Calu3 (cell line): ENCODE measurements at places on chromosomes 6 and 20. TPM values are rescaled to one million over a fixed set of nuclear protein-coding genes. Genes with fewer than 3 reads are reported as not detected.

BMP5 gene
- not detected in 2 replicates for total RNA-seq

DUSP15 gene
- total RNA-seq, result 0.47 TPM in 1 of 2 replicates, not detected in the other

C6orf47 gene
- 40.3 and 42.9 TPM in 2 replicates for total RNA-seq

SCGN gene
- total RNA-seq, result 3.5 and 3.7 TPM in 2 replicates

BMP6 gene
- total RNA-seq, result 0.17 and 0.27 TPM in 2 replicates

HLA-DPB1 gene
- 12.0 and 18.3 TPM in 2 replicates for total RNA-seq

ZSCAN23 gene
- 1.8 and 3.7 TPM in 2 replicates for total RNA-seq

ADGB gene
- total RNA-seq, result not detected in 2 replicates

CCDC167 gene
- total RNA-seq, result 30.1 and 40.2 TPM in 2 replicates

GRM4 gene
- total RNA-seq, result not detected in 2 replicates

- H3K36me3 ChIP-seq, result peaks cover 5% of the 10 kb centered on the region
- no peak overlapping the region for H3K4me3 ChIP-seq
- peaks cover 14% of the 10 kb centered on the region for H3K4me1 ChIP-seq
- DNase-seq, result no peak
- H3K27me3 ChIP-seq, result no peaks in the 10 kb centered on the region
These were observed 23.2 kb upstream of the AKIRIN2 start for GRCh38 chr6:87724983-87725811.

- H3K27me3 ChIP-seq, result no peaks in the 10 kb centered on the region
- H3K36me3 ChIP-seq, result peaks cover 4% of the 10 kb centered on the region
- H3K27ac ChIP-seq, result no peak overlapping the region
- H3K4me3 ChIP-seq, result no peak overlapping the region
These were observed 41.6 kb downstream of the PLCG1 start for GRCh38 chr20:41178904-41179432.

- no peaks in the 10 kb centered on the region for H3K27me3 ChIP-seq
- H3K27ac ChIP-seq, result no peak overlapping the region
- DNase-seq, result no peak
These were observed 38.1 kb downstream of the IYD start for GRCh38 chr6:150406948-150407347.

DNA sequence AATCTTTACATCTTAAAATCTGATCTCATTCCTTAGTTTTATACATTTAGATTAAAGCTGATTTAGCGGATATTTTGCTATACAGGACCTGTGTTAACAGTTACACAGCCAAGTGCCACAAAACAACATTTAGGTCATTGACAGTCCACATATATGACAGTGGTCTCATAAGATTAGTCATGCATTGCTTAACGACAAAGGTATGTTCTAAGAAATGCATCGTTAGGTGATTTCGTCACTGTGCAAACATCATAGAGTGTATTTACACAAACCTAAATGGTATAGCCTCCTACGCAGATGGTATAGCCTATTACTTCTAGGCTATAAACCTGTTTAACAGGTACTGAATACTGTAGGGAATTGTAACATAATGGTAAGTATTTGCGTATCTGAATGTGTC lies 21.6 kb downstream of the ADGRG6 start:
- no peaks in the 10 kb centered on the region for H3K27me3 ChIP-seq
- no peak for DNase-seq
- H3K36me3 ChIP-seq, result peaks cover 4% of the 10 kb centered on the region
- no peak overlapping the region for H3K4me3 ChIP-seq
- peak overlapping the region; percentile 56 for H3K27ac ChIP-seq

DNA sequence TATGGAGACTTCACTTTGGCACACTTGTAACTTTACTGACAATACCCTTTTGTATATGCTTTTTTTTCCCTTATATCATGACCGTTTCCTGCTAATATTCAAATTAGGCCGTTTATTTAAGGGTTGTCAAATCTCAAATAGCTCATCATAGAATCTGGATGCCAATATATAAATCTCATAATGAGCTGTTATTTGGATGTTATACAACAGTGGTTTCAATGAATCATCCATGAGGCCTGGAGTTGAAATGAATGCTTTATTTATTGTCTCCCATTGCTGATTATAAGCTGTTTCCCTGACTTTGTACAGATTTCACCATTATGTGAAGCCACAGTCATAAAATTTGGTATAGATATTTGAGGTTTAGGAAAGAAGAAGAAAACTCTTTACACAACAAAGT lies 256.1 kb downstream of the PLCB1 start:
- H3K4me3 ChIP-seq, result no peak overlapping the region
- no peak for DNase-seq
- no peak overlapping the region for H3K27ac ChIP-seq
- H3K4me1 ChIP-seq, result no peaks in the 10 kb centered on the region
- H3K36me3 ChIP-seq, result no peaks in the 10 kb centered on the region

DNA sequence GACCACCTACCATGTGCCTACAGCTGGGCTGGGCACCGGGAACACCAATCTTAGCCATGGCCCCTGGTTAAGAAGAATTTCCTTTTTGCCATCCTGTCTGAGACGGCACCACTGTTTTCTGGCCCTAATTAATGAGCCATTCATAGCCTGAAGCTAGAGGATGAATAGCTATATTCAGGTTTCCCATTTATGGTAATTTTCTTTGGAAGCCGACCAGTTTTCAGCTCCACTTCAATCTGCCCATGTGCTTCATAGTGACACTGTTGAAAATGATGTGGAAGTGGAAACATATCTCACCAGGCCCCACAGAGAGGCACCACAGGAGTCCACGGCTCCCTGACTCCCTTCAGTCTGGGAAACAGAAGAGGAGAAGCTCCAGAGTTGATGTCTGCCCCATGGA lies 22.6 kb upstream of the ULBP3 start:
- no peaks in the 10 kb centered on the region for H3K36me3 ChIP-seq
- peaks cover 46% of the 10 kb centered on the region for H3K27me3 ChIP-seq
- no peak overlapping the region for H3K27ac ChIP-seq
- H3K4me1 ChIP-seq, result no peaks in the 10 kb centered on the region

GRCh38 chr20:982754-983153 lies 19.4 kb downstream of the RSPO4 start:
- no peaks in the 10 kb centered on the region for H3K36me3 ChIP-seq
- no peak overlapping the region for H3K27ac ChIP-seq
- peaks cover 10% of the 10 kb centered on the region for H3K4me1 ChIP-seq
- no peak for DNase-seq
- H3K4me3 ChIP-seq, result no peak overlapping the region
- peaks cover 78% of the 10 kb centered on the region for H3K27me3 ChIP-seq

DNA sequence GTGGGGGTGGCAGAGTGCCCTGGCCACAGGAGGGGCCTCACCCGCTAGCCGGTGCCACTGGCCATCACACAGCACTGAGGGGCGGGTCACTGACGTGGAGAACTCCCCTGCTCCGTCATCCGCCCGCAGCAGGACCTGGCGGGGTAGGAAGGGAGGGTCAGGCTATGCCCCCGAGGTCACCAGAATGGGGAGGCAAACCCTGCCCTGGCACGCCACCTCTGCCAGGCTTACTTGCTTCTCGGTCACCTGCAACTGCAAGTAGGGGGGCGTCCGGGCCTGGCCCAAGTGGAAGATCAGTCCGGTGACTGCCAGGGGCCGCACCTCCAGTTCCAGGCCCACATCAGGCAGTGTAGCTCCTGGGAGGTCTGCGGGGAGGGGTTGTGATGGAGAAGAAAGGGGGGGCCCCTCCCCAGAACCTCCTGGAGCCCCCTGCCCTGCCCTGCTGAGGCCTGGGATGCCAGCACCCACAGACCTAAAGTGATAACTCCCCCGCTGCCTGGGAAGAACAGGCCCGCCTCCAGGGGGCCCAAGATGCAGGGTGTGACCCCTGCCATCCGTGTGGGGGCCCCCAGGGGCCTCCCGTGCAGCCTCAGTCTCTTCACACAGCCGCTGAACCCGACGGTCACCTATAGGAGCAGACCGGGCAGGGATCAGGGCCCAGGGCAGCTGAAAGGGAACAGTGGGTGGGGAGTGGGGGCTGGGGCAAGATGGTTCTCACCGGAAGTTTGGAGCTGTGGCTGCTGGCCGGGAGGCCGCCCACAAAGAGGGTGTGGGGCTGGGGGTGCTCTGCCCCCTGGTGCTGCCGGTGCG lies 7.4 kb downstream of the ADRM1 start:
- H3K4me1 ChIP-seq, result peaks cover 24% of the 10 kb centered on the region
- H3K27ac ChIP-seq, result peak overlapping the region; percentile 31
- no peak for DNase-seq
- H3K36me3 ChIP-seq, result peaks cover 93% of the 10 kb centered on the region
- H3K4me3 ChIP-seq, result no peak overlapping the region
- H3K27me3 ChIP-seq, result no peaks in the 10 kb centered on the region

GRCh38 chr6:56043761-56044160 lies 168.4 kb upstream of the BMP5 start:
- no peaks in the 10 kb centered on the region for H3K27me3 ChIP-seq
- no peak overlapping the region for H3K4me3 ChIP-seq
- H3K36me3 ChIP-seq, result no peaks in the 10 kb centered on the region
- DNase-seq, result no peak
- H3K27ac ChIP-seq, result no peak overlapping the region

DNA sequence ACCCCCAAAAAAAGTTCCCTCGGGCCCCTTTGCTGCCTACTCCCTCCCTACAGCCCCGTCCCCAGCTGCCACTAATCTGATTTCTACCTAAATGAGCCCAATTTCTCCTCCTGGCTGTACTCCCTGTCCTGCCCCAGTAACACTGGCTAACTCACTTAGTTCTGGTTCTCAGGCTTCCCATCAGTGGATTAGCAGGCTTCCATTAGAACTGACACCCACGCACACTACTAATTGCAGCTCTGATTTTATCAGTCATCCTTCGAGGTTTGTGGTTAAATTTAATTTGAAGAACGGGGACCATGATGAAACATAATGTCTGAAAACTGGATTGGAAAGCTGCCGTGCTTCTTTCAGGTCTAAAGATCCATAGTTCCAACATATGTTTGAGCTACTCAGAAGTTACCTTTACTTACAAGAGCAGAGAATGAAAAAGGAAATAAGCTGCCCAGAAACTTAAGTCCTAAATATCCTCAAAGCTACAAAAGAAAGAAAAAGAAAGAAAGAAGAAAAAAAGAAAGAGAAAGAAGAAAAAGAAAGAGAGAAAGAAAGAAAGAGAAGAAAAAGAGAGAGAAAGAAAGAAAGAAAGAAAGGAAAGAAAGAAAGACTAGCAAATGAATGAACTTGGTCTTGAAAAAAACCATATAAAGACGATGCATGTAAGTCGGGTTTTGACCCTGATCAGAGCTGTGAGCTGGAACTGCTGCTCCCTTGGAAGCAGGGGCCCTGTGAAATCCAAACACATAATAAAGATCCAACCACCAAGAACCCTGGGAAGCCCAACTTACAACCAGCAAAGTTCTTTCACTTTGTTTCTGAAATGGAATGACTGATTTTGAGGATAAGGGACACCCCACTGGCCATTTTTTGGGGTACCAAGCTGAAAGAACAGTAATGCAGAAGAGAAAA lies 51.7 kb downstream of the CNKSR3 start:
- peaks cover 12% of the 10 kb centered on the region for H3K4me1 ChIP-seq
- no peak overlapping the region for H3K27ac ChIP-seq
- H3K4me3 ChIP-seq, result no peak overlapping the region
- no peaks in the 10 kb centered on the region for H3K36me3 ChIP-seq
- no peak for DNase-seq
- peaks cover 12% of the 10 kb centered on the region for H3K27me3 ChIP-seq

DNA sequence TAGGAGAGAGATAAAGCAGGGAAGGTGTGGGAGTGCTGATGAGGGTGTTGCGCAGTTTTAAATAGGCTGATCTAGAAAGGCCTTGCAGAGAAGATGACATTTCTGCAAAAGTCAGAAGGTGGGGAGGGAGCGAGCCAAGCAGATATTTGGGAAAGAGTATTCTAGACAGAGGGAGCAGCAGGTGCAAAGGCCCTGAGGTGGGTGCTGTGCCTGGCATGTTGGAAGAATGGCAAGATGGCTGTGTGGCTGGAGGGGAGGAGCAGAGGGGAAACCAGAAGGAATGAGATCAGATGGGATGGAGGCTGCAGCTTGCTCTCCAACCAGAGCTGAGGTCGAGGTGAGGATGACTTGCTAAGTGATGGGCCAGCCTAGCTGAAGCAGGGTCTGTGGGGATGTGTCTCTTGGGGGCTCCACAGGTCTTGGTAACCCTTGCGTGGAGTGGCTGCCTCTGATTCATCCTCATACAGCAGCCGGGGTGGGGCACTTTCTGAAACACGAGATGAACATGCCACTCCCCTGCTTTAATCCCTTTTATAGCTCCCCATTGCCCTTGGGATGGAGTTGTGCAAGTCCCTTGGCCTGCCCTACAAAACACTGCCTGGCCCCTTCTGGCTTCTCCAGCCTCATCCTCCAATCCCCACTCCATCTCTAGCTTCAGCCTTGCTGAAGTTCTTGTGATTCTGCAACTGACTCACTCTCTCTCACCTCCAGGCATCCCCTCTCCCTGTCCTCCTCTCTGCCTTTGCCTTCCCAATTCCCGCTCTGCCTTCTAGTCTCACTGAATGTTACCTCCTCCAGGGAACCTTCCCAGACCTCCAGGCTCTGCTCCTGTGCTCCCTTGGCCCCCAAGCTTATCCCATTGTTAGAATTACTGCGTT lies 94.1 kb downstream of the CDH22 start:
- H3K36me3 ChIP-seq, result no peaks in the 10 kb centered on the region
- H3K4me1 ChIP-seq, result peaks cover 20% of the 10 kb centered on the region
- DNase-seq, result no peak

GRCh38 chr6:74041420-74041819 lies 345.4 kb downstream of the CD109 start:
- no peak overlapping the region for H3K4me3 ChIP-seq
- H3K36me3 ChIP-seq, result no peaks in the 10 kb centered on the region

GRCh38 chr6:2721219-2721618 lies 29.5 kb downstream of the MYLK4 start:
- no peak for DNase-seq
- peaks cover 20% of the 10 kb centered on the region for H3K4me1 ChIP-seq
- H3K4me3 ChIP-seq, result no peak overlapping the region
- H3K27ac ChIP-seq, result no peak overlapping the region

- H3K4me1 ChIP-seq, result peaks cover 65% of the 10 kb centered on the region
- peaks cover 33% of the 10 kb centered on the region for H3K36me3 ChIP-seq
- no peaks in the 10 kb centered on the region for H3K27me3 ChIP-seq
- peak overlapping the region; percentile 99 for H3K4me3 ChIP-seq
- H3K27ac ChIP-seq, result no peak overlapping the region
- DNase-seq, result no peak
These were observed 77.9 kb upstream of the MYL9 start for GRCh38 chr20:36463212-36464061.

DNA sequence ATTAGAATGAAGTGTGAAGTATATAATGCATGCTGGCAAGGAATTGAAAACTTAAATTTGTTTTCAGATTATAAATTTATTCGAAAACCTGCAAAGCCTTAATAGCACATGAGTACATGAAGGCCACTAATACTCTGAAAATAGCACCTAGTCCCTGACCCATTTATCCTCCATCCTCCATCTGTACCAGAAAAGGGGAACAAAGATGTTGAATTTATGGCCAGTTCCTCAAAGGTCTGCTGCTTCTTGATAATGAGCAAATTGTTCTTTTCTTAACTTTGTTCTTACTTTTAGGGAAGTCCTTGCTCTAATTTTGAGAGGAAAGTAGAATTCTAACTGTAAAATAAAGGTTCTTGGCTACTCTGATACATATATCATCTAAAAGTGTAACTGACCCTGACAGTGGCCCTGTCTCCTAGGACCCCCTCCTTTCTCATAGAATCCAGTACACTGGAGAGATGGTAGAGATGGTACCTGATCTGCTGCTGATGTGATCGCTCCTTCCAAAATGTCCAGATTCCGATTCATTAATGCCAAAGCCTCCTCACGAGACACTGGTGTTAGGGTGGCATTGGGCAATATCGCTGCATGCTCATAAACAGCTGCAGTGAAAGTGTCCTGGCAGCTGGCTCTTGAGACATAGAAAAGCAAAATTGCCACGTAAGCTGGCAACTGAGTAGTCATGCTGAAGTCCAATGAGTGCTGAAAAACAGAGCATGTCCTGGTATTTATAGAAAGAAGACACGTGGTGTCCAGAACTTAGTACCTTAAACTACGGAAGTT lies at the start of gene VNN1:
TSS of gene VNN1 (minus strand) at position 704 of the 783 bp plus-strand sequence. CDS start at position 684, 20 bp downstream.
- no peaks in the 10 kb centered on the region for H3K27me3 ChIP-seq
- DNase-seq, result no peak
- peaks cover 12% of the 10 kb centered on the region for H3K36me3 ChIP-seq
